ENCODE measurements at places on chromosomes 1 and 21.

- no peak overlapping the region for H3K27ac ChIP-seq
- no peak overlapping the region for H3K4me3 ChIP-seq
- H3K36me3 ChIP-seq = no peaks in the 10 kb centered on the region
- no peak for DNase-seq
- no peaks in the 10 kb centered on the region for H3K27me3 ChIP-seq
- peaks cover 5% of the 10 kb centered on the region for H3K4me1 ChIP-seq
These were observed 93.3 kb downstream of the IGSF21 start for GRCh38 chr1:18200918-18201317.

DNA sequence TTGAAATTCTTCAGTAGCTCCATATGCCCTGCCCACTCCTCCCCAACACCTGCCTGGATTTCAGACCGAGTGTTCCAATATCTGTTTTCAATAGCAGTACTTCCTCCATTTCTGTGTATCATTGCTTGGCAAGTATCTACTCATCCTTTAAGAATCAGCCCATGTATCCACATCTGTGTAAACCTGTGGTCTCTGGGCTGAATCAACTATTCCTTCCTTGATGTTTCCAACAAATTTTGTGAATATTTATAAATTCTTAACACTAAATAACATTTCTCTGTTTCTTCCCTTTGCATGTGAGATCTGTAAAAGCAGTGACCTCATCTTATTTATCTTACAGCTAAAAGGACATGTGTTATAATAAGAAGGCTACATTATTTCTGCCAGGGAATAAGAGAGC, 26.0 kb upstream of the UAP1 start:
- no peak for DNase-seq
- no peaks in the 10 kb centered on the region for H3K36me3 ChIP-seq
- H3K4me1 ChIP-seq = peaks cover 2% of the 10 kb centered on the region
- no peaks in the 10 kb centered on the region for H3K27me3 ChIP-seq
- H3K27ac ChIP-seq = no peak overlapping the region

DNA sequence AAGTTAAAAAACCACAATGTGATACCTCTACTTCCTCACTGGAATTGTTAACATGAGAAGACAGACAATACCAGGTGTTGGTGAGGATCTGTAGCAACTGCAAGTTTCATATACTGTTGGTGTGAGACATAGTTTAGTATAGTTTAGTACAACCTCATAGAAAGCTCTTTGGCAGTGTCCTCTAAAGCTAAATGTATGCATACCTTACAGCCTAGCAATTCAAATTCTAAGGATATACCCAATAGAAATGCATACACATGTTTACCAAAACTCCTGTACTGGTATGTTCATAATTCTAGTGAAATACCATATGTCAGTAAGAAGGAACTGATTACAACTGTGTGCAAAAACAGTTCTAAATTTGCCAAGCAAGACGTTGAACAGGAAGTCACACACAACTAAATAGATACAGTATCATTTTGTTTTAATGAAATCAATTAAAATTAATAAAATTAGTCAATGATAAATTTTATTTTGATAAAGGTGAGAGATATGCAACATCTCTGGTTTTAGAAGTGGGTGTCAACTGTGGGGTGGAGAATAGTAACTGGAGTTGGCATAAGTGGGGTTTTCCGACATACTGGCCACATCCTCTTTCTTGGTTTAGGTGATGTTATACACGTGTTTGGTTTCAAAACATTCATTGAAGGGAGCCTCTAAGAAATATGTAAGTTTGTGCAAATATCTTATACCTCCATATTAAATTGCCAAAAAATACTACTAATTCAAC, 450.7 kb downstream of the PTPRC start:
- H3K27me3 ChIP-seq = no peaks in the 10 kb centered on the region
- DNase-seq = no peak
- H3K4me1 ChIP-seq = no peaks in the 10 kb centered on the region
- no peak overlapping the region for H3K27ac ChIP-seq

DNA sequence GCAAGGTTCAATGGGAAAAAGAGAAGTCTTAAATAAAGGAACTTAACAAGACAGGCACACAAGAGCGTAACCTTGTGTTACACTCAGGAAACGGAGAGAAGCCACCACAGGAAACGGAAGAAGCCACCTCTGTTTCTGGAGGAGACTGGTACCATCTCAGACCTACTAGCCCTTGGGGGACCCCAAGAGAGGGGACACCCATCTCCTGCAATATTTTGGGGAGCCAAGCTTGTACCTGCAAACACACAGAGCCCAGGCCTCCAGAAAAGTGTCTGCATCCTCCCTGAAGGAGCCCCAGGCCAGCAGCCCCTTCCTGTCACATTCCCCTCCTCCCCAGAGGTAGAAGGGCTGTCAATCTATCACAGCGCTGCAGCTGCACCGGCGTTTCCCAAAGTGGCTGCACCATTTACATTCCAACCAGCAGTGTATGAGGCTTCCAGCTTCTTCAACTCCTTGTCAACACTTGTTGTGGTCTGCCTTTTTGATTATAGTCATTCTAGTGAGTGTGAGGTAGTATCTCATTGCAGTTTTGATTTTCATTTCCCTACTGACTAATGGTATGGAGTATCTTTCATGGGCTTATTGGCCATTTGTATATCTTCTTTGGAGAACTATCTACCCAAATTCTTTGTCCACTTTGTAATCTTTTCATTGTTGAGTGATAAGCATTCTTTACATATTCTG, 23.0 kb upstream of the PADI1 start:
- no peak overlapping the region for H3K27ac ChIP-seq
- H3K4me3 ChIP-seq = no peak overlapping the region
- H3K4me1 ChIP-seq = no peaks in the 10 kb centered on the region
- no peaks in the 10 kb centered on the region for H3K36me3 ChIP-seq
- no peak for DNase-seq
- H3K27me3 ChIP-seq = no peaks in the 10 kb centered on the region

- H3K36me3 ChIP-seq = no peaks in the 10 kb centered on the region
- no peaks in the 10 kb centered on the region for H3K4me1 ChIP-seq
- H3K4me3 ChIP-seq = no peak overlapping the region
- H3K27me3 ChIP-seq = no peaks in the 10 kb centered on the region
- H3K27ac ChIP-seq = no peak overlapping the region
These were observed 56.9 kb downstream of the PTPRF start for GRCh38 chr1:43587594-43587993.

- DNase-seq = no peak
- no peaks in the 10 kb centered on the region for H3K4me1 ChIP-seq
- H3K27ac ChIP-seq = no peak overlapping the region
- H3K27me3 ChIP-seq = no peaks in the 10 kb centered on the region
These were observed 152.3 kb upstream of the RGS18 start for GRCh38 chr1:192005976-192006375.

DNA sequence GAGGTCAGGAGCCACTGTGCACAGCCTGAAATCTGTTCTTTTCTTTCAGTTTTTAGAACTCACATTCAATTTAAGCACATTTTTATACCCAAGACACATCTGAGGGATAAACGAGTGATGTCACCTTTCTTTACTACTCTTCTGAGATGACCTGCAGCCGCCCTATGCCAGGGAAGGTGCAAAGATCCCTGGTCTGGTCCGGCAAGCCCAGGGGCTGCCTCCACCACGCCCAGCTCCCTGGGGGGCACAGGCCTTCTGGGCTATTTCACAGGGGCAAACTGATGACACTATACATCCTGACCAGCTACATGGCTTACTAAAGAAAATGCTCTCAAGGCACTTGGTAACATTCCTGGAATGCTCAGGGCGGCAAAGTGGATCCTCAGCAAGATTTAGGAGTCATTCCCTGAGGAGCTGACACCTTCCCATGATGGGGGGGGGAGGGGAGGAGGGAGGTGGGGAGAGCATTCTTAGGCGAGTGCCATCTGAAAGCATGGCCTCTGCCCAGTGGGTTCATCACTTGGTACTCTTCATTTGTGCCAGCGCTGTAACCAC, 11.3 kb downstream of the MRAP start:
- H3K27me3 ChIP-seq = no peaks in the 10 kb centered on the region
- H3K4me3 ChIP-seq = no peak overlapping the region
- peak; percentile 82 for DNase-seq
- no peak overlapping the region for H3K27ac ChIP-seq
- peaks cover 3% of the 10 kb centered on the region for H3K4me1 ChIP-seq

DNA sequence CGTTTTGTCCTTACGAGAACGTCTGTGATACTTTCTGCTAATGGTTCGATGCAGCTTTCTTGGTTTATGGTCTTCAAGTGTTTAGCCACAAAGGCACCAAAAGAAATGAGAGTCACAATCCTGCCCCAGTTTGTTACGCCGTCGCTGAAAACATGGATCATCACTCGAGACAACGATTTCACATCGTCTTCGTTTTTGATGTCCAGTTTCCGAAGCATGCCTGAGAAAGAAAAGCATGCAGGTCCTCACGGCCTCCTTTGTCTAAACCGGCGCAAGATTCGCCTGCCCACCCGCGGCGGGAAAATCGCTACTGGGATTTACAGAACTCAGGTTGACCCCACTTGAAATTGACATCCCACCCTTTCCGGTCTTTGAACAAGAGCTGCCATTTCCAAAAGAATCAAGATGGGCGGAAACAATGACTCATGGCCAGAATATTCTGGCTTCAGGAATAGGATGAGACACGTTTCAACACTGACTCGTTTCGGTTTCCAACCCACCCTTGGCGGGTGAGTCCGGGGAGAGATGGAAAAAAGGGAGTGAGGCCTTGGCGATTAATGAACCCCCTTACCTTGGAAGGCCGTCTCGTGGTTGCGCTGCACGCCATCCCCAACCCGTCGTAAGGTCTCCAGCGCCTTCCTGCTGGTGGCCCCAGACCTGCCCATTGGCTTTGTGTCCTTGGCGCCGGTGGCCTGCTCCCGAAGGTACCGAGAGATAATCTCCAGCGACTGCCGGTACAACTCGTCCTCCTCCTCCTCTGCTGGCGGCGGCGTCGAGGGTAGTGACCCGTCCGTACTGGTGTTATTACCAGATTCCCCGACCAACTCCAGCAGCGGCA, 919 bp downstream of the MCL1 start:
- peaks cover 11% of the 10 kb centered on the region for H3K36me3 ChIP-seq
- no peaks in the 10 kb centered on the region for H3K27me3 ChIP-seq
- peak overlapping the region; percentile 100 for H3K4me3 ChIP-seq
- peak; percentile 88 for DNase-seq

DNA sequence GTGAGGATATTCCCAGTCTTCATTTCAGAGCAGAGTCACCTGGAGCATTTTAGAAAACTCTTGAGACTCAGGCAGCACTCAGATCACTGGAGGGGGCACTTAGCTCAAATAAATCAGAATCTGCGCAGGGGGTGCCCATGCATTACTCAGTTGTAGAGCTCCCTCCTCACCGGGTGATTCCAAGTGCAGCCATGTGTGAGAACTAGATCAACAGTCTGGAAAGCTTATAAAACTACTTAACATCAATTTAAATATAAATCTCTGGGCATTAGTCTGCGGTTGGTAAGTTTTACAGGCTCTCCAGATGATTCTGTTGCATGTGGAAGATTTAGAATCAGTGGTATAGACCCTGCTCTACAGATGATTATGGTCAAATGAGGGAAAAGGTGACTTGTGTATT, 128.6 kb downstream of the ST6GALNAC3 start:
- no peaks in the 10 kb centered on the region for H3K4me1 ChIP-seq
- no peaks in the 10 kb centered on the region for H3K27me3 ChIP-seq
- no peaks in the 10 kb centered on the region for H3K36me3 ChIP-seq
- no peak overlapping the region for H3K4me3 ChIP-seq
- H3K27ac ChIP-seq = no peak overlapping the region

DNA sequence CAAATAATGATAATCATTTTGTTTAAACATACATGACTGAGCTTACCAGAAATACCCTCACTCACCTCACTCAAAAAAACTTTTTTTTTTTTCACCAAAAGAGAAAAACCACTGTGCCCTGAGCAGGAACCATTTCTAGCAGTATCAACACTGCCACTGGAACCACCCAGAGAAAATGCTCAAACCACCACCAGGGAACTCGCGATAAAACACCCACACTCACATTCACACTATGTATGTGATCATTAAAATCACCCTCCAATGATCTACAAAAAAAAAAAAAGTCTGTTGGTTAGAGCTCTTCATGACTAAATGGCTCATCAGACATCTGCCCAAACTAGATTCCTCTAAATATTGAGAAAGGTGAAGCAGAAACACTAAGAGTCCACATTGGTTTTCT, 11.5 kb downstream of the TIAM1 start:
- H3K27ac ChIP-seq = no peak overlapping the region
- no peak for DNase-seq
- H3K36me3 ChIP-seq = no peaks in the 10 kb centered on the region
- no peak overlapping the region for H3K4me3 ChIP-seq
- H3K4me1 ChIP-seq = no peaks in the 10 kb centered on the region

DNA sequence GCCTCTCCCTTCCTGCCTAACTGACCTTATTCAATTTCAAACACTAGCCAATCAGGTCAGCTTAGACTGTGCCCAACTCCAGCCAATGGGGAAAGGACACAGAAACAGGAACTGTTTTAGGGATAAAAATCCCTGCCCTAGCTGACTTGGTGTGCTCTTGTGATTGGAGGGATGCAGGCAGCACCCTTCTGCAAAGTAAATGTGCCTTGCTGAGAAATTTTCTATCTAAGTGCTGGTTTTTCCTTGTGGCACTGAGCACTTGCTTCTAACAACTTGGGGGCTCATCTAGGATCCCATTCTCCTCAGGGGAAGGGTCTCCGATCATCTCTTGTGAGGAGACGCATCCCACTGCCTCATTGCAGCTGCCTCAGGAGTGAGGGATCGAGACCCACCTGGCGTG, 10.7 kb upstream of the CD2 start:
- H3K36me3 ChIP-seq = no peaks in the 10 kb centered on the region
- no peaks in the 10 kb centered on the region for H3K4me1 ChIP-seq
- H3K4me3 ChIP-seq = no peak overlapping the region
- peak; percentile 52 for DNase-seq
- no peak overlapping the region for H3K27ac ChIP-seq

DNA sequence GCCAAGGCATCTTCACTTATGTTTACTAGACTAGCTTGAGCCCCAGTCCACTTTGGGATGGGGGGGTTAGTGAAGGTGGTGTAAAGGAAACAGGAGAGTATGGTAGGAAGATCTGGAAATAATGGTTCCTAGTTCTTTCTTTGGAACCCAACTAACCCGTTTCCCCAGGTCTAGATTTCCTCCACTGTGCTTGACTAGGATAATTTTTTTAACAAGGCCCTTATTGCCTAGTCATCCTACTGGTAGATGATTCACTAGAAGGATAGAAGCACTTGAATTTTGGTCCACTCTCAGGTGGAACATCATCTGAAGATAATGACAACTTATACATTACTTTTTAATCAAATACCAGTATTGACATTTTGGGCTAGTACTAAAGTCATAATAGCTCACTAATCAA, 45.9 kb upstream of the MYOCOS start:
- no peaks in the 10 kb centered on the region for H3K36me3 ChIP-seq
- no peaks in the 10 kb centered on the region for H3K4me1 ChIP-seq
- no peak overlapping the region for H3K27ac ChIP-seq
- no peak for DNase-seq
- no peak overlapping the region for H3K4me3 ChIP-seq

All from mesendoderm (in vitro differentiated cells).